ENCODE measurements at places on chromosomes 5 and 9.

- no peak for DNase-seq
These were observed 28.7 kb downstream of the DNAJC21 start for GRCh38 chr5:34957857-34958690.

DNA sequence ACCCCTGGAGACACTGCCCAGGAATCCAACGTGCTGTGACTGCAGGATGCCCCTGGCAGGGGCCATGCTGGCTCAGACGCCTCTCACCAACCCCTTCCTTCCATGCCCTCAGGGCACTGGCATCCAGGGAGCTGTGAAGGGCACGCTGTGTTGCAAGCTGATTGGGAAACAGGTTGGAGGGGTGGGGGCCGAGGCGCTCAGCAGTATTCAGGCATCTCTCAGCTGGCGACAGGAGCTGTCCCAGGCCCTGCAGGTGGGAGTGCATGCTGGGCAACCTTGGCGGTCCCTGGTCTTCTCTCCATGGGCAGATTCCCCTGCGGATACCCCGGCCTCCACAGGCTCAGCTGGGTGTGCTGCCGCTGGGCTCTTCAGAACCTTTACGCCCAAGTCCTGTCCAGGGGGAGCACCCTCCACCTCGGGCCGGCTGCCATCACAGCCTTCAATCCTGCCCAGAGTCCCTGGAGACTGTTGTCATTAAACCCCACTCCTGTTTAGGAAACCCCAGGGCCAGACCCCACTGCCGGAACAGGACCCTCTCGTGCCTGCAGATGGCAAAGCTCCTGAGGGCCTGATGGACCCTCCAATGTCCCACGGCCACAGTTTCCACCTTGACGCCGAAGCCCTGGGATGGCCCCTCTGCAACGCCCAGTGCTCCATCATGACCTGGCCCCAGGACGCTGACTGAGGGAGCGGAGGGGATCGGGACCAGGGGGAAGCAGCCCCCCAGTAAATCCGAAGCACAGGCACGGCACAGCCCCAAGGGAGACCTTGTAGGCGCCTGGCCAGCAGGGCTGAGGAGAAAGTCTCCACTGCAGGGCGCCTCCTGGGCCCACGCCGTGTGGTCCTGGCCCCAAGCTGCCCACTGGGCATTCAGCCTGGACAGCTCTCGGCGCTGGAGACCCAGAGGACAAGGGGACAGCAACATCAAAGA lies 9.3 kb downstream of the TPPP start:
- DNase-seq: no peak

DNA sequence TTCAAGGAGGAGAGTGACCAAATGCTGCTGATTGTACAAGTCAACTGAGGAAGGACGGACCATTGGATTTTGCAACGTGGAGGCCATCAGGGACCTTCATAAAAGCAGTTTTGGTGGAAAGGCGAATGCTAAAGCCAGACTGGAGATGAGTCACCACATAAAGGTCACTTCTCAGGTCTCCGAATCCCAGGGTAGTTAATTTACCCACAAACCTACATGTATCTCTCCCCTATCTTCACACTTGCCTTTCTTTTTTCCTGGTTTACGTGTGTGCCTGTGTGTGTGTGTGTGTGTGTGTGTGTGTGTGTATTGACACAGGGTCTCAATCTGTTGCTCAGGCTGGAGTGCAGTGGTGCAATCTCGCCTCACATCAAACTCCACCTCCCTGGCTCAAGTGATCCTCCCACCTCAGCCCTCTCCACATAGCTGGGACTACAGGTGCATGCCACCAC lies 4.6 kb upstream of the CTNNA1 start:
- DNase-seq: no peak

- no peak for DNase-seq
These were observed 60.9 kb upstream of the IL17B start for GRCh38 chr5:149439899-149440542.

DNA sequence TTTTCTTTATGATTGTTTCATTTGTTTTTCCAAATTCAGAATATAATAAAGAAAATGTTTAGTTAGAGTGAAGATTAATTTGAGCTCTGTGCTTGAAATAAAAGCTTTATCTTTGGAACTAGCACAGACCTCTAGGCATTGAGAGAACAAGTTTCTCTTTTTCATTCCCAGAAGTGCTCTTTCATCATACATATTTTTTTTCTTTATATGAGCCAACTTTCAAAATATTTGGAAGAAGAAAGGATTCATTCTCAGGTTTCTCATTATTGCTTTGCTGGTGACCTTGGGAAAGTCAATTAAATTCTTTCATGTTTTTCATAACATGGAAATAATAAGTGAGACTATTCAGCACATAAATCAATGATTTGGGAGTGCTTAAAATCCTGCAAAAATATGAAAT lies 16.8 kb downstream of the CTXN3 start:
- DNase-seq: no peak

DNA sequence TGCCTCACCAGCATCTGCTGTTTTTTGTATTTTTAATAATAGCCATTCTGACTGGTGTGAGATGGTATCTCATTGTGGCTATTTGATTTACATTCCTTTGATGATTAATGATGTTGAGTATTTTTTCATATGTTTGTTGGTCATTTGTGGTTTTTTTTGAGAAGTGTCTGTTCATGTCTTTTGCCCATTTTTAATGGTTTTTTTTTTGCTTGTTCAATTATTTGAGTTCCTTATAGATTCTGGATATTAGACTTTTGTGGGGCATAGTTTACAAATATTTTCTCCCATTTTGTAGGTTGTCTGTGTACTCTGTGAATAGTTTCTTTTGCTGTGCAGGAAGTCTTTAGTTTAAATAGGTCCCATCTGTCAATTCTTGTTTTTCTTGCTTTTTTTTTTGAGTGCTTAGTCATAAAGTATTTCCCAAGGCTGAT lies 148.1 kb downstream of the NPR3 start:
- DNase-seq: no peak

DNA sequence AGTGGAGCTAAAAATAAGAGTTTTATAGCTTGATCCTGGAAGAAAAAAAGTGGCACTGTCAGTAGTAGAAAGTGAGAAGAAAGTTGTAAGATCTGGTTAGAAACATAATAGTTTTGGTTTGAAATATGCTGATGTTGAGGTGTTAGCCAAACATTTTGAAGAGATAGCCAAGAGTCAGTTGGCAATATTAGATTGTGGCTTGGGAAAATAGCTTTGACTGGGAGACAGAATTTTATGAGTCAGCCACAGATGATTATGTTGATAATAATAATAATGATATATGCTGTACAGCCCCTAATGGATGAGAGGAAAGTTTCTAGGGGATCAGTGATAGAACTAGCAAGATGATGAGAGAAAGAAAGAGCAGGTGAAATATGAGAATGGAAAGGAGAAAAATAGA lies 12.4 kb upstream of the CDH18 start:
- DNase-seq: no peak

DNA sequence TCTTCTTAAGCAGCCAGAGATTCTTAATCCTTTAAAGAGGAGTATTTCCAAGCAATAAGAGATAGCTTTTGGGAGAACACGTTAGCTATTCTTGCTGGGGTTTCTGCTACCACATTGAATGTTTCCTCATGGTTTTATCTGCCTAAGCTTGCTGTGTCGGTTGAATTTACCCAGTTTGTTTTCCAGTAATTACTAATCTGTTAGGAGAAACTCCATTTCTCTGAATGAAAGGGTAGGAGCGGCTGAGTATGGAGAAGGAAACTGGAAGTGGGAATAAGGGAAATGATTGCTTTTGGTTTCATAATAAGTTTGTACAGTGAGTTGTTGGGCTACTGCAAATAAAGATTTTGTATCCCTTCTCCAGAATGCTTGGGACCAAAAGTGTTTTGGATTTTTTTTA lies 1.2 kb downstream of the JAK2 start:
- DNase-seq: no peak

- no peak for DNase-seq
These were observed 59.4 kb upstream of the EXOC3 start for GRCh38 chr5:383621-384020.

DNA sequence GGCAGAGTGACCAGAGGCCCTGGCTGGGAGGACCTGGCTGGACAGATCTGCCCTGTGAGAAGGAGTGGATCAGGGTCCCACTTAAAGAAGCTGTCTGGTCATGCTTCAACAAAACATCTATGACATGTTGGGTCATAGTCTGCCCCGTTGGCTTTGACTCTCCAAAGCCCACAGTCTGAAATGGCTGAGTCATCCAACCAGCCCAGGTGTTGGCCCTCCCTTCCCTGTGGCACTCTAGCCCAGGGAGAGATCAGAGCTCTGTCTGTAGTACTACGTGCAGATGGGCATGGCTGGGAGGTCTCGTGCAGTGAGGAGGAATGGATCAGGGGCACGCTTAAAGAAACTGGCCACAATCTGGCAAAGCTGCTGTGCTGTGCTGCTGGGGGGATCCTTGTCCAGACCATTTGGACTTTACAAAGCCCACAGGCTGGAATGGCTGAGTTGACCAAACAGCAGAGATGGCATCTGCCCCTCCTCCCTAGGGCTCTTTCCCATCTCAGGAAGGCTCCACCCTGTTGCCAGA lies 206.1 kb downstream of the TUSC1 start:
- DNase-seq: no peak

Data from T-helper 9 cell (primary cell).